ENCODE measurements at places on chromosomes 16 and 17.

DNA sequence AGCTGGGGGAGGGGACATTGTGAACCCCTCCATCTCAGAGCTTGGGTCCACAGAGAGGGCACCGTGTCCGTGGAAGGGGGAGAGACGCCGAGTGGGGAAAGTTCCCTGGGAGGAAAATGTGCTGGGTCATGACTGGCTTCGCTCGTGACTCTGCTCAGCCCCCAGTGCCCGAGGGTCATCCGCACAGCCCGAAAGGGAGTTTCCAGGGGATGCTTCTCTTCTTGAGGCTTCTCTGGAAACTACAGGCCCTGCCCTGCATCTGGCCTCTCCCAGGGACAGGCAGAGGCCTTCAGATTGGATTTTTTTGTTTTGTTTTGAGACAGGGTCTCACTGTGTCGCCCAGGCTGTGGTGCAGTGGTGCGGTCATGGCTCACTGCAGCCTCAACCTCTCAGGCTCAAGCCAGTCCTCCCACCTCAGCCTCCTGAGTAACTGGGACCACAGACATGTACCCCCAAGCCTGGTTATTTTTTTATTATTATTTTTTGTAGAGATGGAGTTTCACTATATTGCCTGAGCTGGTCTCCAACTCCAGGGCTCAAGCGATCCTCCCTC, 9.8 kb upstream of the GSE1 start:
- DNase-seq, result no peak

GRCh38 chr17:4505187-4505586, 6.5 kb downstream of the SPNS2 start:
- no peak for DNase-seq

GRCh38 chr17:66309793-66310192, 7.4 kb downstream of the PRKCA start:
- no peak for DNase-seq

DNA sequence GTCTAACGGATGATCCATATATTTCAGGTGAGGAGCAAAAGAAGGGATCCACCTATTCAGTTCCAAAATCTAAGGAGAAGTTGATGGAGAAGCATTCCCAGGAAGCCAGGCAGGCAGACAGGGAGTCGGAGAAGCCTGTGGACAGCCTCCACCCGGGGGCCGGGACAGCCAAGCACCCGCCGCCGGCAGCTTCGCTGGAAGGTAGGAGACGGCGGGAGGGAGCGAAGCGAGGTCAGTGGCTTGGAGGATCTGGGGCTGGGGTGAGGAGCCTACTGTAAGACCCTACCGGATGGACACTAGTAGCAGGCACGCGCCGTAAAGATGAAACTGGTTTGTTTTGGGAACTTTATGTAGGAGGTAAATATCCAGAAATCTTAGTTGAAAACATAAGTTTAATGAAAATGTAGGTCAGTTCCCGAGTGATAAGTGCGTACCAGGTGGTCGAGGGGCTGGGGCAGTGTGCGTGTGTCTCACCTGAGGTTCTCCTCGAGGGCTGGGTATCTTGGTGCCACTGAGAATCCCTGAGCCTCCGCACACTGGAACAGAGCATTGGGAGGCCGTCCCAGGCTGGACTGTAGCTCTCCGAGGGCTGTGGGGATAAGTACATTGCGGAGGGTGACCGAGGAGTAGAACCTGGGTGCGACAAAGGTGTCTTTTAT, 714 bp downstream of the SPATA33 start:
- DNase-seq, result no peak

GRCh38 chr17:70109497-70109896, 34.5 kb downstream of the KCNJ16 start:
- no peak for DNase-seq

DNA sequence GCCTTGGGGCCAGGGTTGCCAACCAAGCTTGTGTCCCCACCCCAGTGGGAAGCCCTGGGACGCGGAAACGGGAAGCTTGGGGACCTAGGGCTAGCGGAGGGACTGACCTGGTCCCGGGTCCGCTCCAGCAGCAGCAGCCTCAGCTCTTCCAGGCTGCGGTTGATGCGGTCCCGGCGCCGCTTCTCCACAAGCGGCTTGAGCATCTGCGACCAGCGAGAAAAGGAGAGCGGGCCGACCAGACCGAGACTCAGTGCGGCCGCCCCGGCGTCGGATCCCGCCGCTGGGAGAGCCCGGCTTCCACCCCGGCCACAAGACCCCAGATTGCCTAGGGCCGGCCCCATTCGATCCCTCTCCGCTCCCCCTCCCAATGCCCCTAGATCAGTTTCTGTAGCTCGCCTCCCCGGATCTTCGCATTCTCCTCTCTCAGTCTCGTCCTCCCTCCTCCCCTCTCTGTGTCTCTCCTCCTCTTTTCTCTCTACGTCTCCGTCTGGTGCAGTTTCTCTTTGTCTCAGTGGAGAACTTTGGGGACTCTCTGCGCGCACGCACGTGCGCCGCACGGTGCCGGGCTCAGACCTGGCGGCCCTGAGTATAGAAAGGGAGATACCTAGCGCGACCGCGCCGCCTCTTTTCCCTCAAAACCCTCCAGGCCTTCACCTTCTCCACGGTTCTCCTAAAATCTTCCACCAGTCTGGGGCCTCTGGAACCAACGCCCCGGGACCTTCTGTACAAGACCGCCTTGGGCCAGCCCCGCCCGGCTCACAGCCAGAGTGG, 797 bp downstream of the HES7 start:
- DNase-seq, result no peak

DNA sequence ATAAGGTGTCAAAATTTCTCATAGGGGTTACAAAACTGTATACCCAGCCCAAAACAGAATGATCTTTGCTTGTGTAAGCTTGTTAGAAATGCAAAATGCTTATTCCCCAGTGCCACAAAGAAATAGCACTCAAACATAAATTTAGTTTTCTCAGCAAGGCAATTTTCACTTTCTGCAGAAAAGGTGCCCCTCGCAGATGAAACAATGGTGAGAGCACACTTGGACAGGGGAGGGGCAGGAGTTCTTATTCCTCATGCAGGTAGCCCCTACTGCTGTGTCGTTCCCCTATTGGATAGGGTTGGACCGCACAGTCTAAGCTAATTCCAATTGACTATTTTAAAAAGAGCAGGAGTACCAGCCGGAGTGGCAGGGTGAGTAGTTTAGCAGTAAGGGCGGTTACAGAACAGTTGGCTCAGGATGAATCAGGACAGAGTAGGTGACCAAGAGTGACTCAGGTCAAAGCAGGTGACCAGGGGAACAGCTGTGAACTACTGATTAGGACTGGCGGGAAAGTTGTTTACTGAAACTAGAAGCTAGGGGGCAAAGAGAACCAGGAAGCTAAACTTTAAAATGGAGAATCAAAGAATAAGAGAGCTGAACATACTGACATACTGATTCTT, 5.5 kb upstream of the LDHD start:
- no peak for DNase-seq

Measured in SW 1271 (cell line).